Posterior vena cava (tissue), 2 donors: ENCODE measurements at places on chromosomes 1 and 21. TPM values are rescaled to one million over a fixed set of nuclear protein-coding genes. Genes with fewer than 3 reads are reported as not detected.
A peak's percentile ranks its signal among the peaks of the same experiment; 100 is the strongest.

The TNFRSF9 gene
- total RNA-seq = 0.19 TPM

The LRRIQ3 gene
- total RNA-seq = 0.71 TPM

The LEFTY1 gene
- total RNA-seq = 0.38 TPM

The PGLYRP4 gene
- total RNA-seq = not detected

The LEMD1 gene
- total RNA-seq = not detected

The TAF12 gene
- 14.9 TPM for total RNA-seq

The SLC25A34 gene
- total RNA-seq = 1.2 TPM

The SLC6A17 gene
- total RNA-seq = 0.51 TPM

The USH2A gene
- total RNA-seq = not detected

The OLIG1 gene
- total RNA-seq = not detected

The PDZK1 gene
- total RNA-seq = not detected

The VAV3 gene
- total RNA-seq = 7.9 TPM

The OTUD7B gene
- 38.3 TPM for total RNA-seq

GRCh38 chr1:235867903-235868469 is 1.3 kb upstream of the LYST start:
- DNase-seq = no peak

DNA sequence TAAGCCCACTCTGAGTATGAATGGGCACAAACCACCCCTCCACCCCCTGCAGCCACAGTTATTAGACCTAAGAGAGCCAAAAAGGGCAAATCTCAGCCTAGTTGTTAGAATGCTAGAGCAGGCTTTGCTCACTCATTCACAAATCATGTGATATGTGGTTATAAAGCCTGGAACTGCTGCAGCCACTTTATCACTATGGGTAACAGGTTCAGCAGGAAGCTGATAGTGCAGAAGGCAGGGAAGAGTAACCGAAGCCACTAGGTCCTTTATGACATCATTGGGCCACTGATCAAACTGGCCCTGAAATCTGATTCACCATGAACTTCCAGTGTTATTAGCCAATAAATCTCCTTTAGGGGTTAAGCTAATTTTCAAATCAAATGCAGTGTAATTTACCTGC is 134.7 kb downstream of the GRIK1 start:
- DNase-seq = no peak

GRCh38 chr1:192547501-192547900 is 28.1 kb upstream of the RGS1 start:
- no peak for DNase-seq

GRCh38 chr1:168879896-168880734 is 151.1 kb upstream of the DPT start:
- DNase-seq = peak; percentile 70

- DNase-seq = peak; percentile 22
Measured at GRCh38 chr1:245578308-245578707, 423.5 kb downstream of the KIF26B start.

GRCh38 chr1:150875197-150876118 is 941 bp downstream of the ARNT start:
- no peak for DNase-seq

GRCh38 chr1:238406098-238406860 is 515.6 kb upstream of the ZP4 start:
- DNase-seq = no peak

DNA sequence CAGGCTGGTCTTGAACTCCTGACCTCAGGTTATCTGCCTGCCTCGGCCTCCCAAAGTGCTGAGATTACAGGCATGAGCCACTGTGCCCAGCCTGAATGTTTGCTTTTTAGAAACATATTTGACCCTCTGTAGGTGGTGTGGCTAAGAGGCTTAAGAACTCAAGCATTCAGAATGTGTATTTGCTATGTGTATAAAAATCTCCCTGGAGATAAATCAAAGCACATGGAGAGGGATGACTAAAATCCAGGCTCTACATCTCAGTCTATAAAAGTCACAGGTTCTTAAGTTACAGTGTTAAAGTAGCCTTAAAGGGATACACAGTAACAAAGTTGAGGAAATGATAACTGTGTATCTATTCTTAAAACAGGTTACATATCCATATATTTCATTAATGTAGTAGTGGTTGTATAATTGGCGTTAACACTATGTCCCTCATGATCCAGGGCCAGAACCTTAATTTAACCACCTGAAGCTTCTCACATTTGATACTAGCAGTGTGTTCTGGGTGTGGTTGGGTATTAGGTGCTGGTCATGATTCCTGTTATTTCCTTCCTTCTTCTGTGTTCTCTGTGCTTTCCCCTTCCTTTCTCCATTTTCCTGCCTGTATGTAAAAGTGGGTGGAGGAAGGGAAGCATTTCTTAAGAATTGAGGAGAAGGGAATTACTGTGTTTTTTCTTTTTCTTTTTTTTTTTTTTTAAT is 16.2 kb downstream of the GIPC2 start:
- no peak for DNase-seq

DNA sequence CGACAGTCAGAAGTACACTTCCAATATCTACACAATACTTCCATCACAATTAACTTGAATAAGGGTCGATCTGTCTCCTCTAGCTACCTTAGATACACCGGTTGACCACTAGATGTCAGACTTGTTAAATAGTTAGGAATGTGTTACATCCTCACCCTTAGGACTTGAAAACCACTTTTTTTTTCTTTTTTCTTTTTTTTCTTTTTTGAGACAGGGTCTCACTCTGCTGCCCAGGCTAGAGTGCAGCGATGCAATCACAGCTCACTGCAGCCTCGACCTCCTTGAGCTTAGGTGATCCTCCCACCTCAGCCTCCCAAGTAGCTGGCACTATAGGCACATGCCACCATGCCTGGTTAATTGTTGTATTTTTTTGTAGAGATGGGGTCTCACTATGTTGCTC is 120.4 kb upstream of the GREM2 start:
- no peak for DNase-seq

DNA sequence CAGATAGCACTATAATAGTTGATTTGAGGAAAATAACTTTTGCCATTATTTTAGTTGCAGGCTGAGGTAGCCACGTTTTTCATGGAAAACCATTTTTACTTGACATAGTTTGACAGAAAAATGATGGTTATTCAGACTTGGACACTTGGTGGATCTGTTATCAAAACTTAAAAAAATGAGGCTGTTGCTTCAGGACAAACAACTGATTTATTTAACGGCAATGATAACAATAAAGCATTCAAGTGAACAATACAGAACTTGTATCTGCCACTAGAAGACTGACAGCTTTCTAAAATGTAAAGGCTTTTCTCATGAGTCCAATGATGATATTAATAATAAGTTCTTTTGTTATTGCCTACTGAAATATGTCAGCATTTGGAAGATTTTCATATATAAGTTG is 322.9 kb downstream of the BRINP3 start:
- DNase-seq = no peak

- no peak for DNase-seq
Measured at GRCh38 chr21:25459365-25459764, 147.9 kb downstream of the MRPL39 start.

DNA sequence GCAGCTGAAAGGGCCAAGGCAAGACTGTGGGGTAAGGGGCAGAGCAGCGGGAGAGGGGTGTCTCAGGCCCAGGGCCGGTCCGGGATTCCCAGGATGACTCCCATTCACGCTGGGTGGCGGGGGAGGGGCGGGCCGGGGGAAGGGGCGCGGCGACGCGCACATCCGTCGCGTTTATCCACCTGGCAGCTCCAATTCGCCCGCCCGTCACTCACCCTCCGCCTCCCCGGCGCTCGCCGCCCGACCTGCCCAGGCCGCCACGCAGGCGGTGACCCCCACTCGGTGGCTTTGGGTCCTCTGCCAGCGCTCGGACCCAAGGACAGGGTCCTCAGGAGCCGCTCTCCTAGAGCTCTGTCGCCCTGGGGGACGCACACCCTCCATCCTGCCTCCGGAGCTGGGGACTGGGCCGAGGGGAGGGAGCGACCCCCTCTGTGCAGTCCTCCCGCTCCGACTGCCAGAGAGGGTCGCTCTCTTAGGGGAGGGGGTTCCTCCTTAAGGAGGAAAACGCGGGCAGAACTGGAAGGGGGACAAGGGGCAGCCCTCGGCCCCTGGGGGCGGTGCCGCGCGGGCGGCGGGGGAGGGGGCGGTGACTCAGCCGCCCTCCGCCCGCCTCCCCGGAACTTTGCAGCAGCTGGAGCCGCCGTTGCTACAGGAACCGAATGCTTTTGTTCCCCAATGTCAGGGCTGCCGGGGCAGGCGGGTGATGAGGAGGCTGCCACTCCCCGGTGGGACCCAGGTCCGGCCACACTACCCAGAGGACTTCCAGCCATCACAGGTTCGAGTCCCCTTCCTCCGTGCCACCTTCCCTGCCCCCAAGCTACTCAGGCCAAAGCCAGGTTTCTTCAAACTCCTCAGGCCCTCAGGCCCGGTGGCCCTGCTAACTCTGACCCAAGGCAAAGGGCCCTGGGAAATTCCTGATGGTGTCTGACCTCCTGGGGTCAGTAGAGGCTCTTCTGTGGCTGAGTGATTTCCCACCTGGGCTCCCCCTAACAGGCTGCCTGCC is 3.4 kb downstream of the ADGRB2 start:
- peak; percentile 90 for DNase-seq

DNA sequence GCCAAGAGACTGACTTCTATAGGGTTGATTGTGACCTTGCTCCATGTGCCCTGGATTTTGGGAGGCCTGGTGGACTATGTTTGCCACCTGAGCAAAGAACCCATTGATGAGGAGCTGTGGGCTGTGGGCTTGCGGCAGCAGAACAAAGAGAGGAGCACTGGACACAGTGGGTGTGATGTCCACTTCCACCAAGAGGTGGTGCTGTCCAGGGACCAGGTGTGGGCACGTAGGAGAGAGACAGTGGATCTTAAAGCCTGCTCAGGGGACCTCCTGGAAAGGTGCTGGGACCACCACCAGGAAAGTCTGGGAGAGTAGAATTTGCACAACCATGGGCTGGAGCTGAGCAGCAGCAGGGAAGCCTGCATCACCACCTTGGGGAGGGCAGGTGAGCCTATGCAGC is 106.7 kb upstream of the ETS2 start:
- DNase-seq = no peak

DNA sequence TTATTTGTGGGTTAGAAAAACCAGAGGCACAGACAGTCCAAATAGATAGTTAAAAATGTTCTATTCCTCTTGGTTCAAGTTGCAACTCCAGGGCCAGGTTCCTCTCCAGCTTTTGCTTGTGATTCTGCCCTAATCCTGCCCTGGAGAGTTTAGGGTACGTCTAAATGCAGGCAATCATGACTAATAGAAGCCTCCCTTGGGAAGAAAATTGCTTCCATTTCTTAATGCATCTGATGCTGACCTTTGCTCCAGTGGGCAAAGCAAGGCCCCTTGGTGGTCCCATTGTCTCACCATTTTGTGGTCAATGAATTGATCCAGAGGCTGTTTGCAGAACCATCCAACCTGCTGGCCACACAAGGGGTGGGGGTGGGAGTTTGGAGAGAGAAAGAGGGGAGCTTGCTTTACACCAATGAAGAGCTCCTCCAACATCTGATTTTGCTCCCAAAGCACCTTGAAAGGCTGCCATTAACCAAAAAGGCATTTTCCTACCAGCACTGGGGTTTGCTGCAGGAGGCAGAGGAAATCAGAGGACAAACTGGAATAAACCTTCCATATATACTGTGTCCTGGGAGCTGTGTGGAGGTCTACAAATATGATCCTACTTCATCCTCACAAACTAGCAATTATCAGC is 31.3 kb downstream of the C8B start:
- DNase-seq = no peak

DNA sequence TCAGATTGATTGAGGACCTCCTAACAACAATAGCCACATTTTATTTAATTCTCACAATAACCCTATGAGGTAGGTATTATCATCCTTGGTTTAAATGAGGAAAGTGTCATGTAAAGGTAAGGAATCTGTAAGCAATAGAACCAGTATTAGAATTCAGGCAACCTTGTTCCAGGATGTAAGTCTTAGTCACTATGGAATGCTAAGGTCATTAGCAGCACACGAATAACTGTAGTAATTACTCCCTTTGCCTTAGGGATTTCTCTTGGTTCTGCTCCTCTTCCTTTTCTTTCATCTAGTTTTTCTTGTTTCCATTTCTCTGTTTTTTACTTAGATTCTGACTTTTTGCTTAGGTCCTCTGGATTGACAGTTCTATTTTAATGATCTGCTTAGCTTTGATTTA is 23.1 kb upstream of the ATP6V1G3 start:
- DNase-seq = no peak

GRCh38 chr1:17494114-17494729 is 45.3 kb upstream of the ARHGEF10L start:
- peak; percentile 90 for DNase-seq
